Left lung (tissue), 14 donors: ENCODE measurements at places on chromosomes 3 and 15. TPM values are rescaled to one million over a fixed set of nuclear protein-coding genes. Genes with fewer than 3 reads are reported as not detected.

DNA sequence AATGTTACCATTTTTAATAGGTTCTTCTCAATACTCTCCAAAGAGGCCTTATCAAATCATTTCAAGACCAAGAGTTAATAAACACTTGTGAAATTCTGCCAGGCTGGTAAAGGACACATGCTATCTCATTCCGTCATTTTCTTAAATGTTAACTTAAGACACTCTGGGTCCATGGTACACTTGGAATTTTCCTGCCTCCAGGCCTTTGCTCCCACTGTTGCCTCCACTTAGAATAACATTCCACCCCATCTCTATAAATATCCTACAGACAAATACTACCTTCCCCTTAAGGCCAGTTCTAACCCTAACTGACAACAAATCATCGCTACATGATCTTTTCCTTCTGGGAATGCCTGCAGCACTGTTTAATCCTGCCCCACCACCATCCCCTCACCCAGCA is 24.1 kb downstream of the MAGI1 start:
- DNase-seq = no peak

DNA sequence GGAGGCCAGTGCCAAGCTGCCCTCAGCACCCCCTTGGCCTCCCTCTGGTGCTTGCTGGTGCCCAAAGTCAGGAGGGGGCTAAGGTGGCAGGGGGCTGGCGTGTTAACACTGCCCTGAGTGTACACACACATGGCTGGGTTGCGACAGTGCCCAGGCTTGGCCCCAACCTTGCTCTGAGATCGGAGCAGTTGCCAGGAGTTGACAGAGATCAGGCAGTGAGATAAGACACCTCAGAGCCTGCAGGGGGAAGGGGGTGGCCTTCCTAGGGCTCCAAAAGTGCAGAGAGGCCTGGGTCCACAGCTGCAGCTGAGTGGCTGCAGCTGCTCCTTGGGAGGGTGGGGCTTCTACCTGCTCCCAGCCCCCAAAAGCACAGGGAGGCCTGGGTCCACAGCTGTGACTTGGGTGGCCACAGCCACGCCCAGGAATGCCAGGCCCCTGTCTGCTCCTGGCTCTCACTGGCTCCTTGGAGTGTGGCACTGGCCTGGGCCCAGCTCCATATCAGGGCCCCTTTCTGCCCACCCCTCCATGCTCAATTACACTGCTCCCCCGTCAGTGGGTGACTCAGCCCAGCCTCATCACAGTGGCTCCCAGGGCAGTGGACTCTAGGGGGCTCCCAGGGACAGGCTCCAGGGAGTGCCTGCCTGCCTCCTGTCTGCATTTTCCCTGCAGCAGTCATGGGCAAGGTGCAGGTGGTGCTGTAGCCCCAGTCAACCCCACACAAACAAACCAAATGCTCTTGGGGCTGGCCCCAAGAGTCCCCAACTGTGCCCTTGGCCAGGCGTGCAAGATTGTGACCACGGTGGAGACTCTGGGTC is 56.4 kb upstream of the C15orf39 start:
- no peak for DNase-seq

RTP1 gene
- total RNA-seq = not detected

TMCO5A gene
- total RNA-seq = not detected

GRCh38 chr15:84982301-84982920 is 755 bp downstream of the PDE8A start:
- peak; percentile 34 for DNase-seq

DNA sequence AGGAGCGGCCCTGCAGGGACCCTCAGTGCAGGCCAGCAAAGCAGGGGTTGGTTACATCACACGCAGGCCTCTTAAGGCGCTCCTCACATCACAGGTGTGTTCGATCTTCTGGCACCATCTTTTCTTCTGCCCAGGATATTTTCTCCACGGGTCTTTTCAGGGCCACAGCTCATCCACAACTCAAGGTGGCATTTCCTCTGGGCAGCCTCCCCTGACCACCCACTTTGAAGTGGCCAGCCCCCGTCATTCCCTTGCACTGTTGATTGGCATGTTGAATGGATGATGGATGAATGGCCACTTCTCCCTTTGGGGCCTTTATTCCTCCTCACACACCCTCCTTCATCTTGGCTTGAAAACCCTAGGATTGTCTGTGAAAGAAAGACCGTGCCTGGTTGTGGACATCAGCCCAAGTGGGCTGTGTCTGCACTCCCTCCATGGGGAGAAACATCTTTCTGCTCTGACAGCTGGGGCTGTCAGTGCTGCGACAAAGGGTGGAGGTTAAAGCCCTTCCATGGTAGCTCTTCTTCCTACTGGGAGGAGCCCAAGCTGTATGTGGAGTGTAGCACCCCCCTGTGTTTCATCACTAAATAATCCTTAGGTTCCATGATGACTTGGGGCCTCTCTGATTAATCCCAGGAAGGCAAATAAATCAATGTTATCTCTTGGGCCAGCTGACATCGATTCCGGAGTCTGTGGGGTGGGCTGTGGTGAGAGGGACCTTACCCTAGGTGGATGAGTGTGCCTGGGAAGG is 102.5 kb downstream of the EPHB1 start:
- no peak for DNase-seq

DNA sequence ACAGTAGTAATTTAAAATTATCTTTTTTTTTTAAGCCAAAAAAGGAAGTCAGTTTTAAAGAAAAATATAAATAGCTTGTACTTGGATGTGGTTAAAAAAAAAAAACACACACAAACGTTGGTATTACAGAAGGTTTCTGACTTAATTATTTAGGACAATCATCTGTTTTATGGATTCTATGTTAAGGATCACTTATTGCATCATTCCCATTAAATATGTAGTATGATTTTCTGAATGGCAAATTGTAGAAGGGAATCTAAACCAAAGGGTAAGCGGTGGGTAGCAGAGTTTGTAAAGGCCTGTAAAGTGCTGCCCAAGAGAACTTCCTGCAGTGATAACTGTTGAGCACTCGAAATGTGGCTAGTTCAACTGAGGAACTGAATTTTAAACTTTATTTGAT is 8.0 kb downstream of the SENP2 start:
- no peak for DNase-seq

DNA sequence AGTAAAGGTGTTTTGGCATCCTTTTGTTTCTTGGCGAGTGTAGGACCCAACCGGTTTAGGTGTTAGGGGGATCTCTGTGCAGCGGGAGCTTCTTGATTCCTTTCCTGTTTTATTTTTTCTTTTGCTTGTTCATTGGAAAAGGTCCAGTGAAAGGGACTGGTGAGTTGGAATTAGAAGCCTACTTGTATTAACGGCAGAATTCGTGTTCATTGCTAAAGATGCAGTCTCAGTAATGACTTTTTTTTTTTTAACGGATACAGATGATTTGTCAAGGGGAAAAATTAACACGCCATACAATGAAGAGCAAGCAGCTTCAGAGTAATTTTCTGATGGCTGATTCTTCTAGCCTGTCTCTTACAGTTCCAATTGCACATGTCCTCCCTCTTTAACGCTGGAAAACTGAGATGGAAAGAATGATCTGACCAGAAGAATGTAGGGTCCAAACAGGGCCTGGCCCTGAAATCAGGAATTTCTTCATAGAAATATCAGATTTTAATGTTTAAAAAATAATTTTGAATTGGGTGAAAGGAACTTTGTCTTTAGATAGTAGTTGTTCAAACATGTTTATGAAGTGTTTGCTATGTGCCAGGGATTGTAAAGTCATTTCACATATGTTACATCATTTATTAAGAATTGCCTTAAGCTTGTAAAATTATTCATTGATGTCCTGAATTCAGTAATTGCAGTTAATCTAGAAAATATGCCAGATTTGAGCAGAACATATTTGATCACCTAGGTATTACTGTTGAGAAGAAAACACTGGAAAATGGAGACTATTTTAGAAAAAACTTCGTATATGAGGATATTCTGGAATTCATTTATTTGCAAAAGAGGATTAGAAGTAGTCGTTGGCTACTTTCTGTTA is 1.4 kb downstream of the MAPK6 start:
- DNase-seq = no peak

CAMP gene
- total RNA-seq = 0.93 TPM

- no peak for DNase-seq
These were observed 161.8 kb upstream of the CBLB start for GRCh38 chr3:106030627-106030963.

MAP1A gene
- 13.4 TPM for total RNA-seq

GRCh38 chr3:190825386-190826016 is 37.0 kb downstream of the GMNC start:
- DNase-seq = no peak

GPR160 gene
- 25.4 TPM for total RNA-seq

ACOX2 gene
- 31.0 TPM for total RNA-seq

NSMCE3 gene
- total RNA-seq = 7.3 TPM

GRCh38 chr15:60691508-60692047 is 212.6 kb upstream of the ICE2 start:
- DNase-seq = no peak

DNA sequence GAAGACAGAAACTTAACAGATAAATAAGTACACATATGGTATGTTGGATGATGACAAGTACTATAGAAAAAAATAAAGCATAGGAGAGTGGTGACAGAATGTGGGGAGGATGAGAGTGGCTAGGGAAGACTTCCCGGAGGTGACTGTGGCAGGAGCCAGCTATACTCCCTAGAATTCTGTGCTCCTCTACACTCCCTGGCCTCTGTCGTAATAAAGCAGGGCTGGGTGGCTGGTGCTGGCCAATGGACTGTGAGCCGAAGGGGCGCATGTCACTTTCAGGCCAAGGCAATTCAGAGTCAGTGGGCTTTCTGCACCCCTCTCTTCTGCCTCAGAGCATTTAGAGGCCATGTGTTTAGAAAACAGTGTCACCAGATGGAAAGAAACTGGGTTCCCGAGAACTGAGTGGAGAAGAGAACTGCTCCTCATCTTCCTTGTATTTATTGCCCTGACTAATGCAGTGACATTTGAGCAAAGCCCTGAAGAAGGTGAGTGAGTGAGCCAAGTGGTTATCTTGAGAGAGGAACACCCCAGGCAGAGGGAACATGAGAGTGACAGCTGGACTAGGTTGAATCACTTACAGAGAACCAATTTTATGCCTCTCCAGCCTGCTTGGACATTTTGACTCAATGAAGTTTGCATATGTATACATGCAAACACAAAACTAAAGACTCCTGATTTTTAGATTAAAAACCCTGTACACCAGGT is 5.2 kb upstream of the VPS8 start:
- DNase-seq = no peak

DNA sequence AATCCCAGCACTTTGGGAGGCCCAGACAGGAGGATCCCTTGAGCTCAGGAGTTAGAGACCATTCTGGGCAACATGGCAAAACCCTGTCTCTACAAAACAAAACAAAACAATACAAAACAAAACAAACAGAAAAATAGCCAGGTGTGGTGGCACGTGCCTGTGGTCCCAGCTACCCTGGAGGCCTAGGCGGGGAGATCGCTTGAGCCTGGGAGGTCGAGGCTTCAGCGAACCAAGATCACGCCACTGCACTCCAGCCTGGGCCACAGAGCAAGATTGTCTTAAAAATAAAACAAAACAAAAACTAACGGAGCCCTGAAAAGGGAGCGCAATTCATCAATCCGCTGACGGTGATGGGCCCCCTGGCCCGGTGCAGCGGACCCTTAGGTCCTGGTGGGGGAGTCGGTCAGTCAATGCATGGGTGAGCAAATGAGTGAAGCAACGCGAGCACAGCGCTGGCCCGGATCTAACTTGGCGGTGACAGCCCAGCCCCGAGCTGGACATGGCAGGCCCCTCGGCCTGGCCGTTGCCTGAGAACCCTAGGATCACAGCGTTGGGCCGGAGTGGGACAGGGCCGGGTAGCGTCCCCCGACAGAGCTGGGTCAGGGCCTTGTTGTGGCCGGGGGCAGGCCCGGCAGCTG is 52.4 kb upstream of the BLM start:
- no peak for DNase-seq

SEMA3B gene
- total RNA-seq = 92.7 TPM

PRR20G gene
- not detected for total RNA-seq

ZDHHC23 gene
- total RNA-seq = 11.2 TPM

GOLGA6L10 gene
- 1.5 TPM for total RNA-seq

MUC4 gene
- total RNA-seq = 2.9 TPM

GRCh38 chr3:15630646-15631350 is 29.3 kb downstream of the BTD start:
- DNase-seq = no peak

- DNase-seq = no peak
These were observed 10.3 kb upstream of the MTMR10 start for GRCh38 chr15:31001702-31002101.

PPM1L gene
- total RNA-seq = 12.0 TPM

GRCh38 chr3:39415983-39416382 is 9.5 kb downstream of the RPSA start:
- DNase-seq = no peak

DNA sequence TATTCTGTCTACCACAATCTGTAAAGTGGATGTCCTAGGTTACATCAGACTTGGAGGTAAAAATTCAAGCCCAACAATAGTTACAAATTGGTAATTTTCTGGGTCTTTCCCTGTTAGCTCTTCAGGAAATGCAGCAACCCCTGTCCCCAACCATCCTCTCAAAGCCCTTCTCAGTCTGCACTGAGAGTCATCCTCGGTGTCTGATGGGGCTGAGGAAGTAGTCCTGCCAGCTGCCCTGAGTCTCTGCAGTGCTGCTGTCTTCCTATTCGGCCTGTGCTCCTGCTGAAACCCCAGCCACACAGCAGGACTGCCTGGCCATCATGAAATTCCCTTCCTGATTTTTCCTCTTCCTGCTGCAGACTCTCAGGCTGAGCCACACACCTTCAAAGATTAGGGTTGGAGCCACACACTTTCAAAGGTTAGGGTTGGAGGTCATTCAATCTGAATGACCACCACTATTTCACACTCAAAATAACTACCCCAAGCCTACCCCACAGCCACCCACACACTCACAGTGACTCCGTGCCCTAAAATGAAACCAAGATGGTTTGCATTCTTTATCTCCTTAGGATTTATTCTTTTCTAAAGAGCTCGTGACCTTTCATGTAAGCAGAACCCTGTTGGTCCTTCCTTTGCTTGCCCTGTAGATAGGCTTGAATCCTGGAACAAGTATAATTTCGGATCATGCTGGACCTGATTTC is 17.6 kb downstream of the TRIM42 start:
- no peak for DNase-seq

- no peak for DNase-seq
These were observed 201.9 kb downstream of the MEX3B start for GRCh38 chr15:81843757-81844407.

DNA sequence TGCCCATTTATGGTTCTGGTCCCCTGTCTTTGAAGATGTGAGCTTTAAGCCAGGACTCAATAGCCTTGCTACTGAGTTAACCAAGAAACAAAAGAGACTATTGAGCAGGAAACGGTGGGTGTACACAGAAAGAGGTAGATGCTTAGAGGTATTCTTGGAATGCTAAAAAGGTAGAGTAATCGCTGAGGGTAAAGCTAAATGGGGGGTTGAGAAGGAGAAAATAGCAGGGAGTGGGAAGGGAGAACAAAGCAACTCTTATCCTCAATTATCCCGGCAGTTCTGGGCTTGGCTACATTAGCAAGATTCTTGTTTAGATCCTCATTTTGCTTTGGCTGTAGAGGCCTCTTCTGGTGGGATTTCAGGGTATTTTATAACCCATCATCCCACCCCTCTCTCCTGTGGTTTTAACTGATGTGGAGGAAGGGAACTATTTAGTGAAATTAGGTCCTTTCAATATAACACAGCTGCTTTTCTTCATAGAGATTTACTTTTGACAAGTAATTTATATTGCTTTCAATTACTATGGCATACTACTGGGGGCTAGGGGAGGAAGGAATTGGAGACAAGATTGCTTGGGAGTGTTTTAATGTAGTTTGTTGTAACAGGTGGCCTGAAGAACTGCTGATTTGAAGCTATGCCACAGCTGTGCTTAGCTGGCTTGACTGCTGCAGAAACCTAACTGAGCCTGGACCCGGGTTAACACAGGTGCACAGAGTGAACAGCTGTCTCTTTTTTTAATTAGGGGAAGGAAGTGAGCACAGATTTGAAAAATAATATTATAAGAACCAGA is 234.3 kb upstream of the CCDC54 start:
- no peak for DNase-seq
